ENCODE measurements at places on chromosomes 7 and 10. TPM values are rescaled to one million over a fixed set of nuclear protein-coding genes. Genes with fewer than 3 reads are reported as not detected.

DNA sequence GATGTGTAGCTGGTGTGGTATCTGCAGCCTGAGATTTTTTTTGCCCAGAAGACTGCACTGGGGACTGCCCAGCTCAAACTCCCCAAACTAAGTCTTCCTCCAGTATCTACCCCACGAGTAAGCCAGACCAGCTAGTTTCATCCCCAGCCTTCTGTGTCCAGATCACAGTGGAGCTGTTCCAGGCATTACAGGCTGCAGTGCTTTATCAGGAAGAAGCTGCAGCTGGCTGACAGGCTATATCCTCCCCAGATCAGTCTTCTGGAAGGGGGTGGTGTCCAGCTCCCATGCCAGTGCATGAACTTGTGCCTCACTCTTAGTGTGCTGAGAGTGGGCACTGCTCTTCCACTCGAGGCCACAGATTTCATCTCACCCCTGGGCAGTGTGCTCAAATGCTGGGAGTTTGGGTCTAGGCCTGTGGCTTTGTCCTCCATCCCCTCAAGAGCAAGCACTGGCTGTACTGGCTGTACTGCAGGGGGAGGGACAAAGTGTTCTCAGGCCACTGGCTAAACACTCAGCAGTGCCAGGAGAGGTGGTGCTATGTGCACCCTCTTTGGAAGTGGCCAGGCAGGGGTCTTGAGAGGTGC lies 679.1 kb upstream of the COBL start:
- no peak for DNase-seq

DNA sequence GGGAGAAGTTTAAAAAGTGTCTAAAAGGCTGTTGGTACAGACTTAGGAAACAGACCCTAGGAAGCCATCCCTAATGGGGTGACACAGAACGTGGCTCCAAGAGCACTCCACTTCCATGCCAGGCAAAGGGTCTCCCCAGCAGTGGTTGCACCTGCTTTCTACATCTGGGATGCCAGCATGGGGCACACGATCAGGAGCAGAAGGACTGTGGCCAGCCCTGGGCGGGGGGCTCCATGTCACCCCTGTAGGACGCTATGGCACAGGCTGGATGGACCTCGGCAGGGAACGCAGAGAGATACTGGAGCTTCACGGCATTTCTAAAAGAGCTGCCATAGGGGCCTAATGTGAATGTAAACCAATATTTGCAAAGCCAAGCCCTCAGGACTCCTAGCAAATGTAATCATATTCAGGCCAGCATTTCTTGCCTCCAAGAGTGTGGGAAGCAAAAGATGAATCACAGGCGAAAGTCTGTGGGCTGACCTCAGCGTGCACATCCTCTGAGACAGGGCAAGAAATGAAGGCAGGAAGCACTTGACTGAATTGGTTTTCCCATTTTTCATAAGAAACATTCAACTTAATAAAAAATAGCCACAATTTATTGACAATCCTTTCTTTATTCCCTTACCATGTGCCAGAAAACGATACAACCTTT lies 93.9 kb downstream of the ATXN7L1 start:
- DNase-seq: peak; percentile 93

GRCh38 chr10:89869180-89869579 lies 167.8 kb downstream of the KIF20B start:
- peak; percentile 71 for DNase-seq

DNA sequence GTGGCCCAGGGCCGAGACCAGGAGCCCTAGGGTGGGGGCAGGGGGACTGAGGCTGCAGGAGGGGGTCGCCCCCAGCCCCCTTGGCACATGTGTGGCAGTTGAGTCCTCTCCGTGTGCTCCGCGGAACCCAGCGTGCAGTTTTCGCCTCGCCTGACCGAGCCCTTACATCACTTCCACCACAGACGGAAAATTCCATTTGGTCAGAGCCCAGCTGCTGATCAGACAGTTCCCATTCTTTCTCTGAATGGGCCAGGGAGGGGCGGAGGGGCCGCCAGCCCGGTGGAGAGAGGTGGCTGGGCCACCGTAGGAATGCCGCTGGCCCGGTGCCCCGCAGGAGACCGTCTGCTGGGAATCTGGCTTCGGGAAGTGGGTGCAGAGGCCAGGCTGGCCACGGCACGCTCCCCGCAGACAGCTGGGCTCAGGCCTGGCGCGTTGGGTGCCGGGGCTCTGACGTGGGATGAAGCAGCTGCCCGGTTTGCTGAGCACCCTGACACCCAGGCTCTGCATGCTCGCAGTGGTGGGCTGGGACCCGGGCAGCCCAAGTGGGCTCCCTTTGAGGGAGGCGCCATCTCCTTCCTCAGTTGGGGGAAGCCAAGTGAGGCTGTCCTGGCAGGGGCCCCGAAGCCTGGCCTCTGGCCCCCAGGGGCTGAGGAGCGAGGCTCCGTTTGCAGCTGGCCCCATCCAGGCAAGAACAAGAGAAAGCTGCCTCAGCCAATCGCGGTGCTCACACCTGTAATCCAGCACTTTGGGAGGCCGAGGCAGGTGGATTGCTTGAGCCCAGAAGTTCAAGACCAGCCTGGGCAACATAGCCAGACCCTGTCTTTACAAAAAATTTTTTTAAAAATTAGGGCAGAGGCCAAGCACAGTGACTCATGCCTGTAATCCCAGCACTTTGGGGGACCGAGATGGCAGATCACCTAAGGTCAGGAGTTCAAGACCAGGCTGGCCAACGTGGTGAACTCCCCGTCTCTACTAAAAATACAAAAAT lies 9.9 kb downstream of the TTYH3 start:
- DNase-seq: peak; percentile 98

DNA sequence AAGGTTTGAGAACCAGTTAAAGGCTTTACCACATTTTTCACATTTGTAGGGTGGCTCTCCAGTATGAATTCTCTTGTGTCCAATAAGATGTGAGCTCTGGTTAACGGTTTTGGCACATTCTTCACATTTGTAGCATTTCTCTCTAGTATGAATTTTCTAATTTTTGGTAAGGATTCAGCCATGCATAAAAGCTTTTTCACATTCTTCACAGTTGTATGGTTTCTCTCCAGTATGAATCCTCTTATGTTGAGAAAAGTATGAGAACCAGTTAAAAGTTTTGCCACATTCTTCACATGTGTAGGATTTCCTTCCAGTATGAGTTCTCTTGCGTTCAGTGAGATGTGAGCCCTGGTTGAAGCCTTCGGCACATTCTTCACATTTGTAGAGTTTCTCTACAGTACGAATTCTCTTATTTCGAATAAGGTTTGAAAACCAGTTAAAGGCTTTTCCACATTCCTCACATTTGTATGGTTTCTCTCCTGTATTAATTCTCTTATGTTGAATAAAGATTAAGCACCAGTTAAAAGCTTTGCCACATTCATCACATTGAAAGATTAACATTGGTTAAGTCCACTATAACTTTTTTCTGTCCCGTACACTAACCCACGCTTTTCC lies 33.2 kb upstream of the ZNF479 start:
- no peak for DNase-seq

GRCh38 chr10:89053555-89053954 lies 63.0 kb downstream of the FAS start:
- no peak for DNase-seq

DNA sequence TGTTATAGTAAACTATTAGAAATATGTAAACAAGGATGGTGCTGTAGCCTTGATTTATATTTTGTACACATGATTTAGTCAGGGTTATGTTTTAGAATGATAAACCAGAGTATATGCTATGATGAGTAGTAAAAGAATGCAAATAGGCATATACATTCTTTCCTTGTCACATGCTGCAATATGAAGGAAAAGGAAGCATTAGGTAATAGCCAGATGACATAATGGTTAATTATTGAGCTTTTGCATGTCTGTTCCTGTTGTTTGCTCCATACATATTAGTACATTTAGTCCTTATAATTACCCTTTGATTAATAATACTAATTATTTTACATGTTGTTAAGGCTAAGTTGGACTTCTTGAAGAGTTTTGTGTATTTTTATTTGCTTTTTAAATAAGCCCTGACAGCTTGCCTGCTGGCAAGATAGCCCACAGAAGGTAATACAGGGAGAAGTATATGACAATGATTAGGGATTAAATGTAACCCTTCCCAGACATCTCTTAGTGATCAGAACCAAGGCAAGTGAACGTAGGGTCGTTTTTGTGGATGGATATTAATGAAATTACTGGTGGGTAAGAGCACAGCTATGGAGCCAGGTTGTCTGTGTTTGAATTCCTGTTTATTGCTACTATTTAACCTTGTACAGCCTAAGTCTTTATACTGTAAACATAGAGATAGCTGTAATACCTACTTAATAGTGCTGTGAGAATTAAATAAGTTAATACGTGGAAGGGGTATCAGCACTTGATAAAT lies 68.4 kb downstream of the PHTF2 start:
- DNase-seq: no peak

DNA sequence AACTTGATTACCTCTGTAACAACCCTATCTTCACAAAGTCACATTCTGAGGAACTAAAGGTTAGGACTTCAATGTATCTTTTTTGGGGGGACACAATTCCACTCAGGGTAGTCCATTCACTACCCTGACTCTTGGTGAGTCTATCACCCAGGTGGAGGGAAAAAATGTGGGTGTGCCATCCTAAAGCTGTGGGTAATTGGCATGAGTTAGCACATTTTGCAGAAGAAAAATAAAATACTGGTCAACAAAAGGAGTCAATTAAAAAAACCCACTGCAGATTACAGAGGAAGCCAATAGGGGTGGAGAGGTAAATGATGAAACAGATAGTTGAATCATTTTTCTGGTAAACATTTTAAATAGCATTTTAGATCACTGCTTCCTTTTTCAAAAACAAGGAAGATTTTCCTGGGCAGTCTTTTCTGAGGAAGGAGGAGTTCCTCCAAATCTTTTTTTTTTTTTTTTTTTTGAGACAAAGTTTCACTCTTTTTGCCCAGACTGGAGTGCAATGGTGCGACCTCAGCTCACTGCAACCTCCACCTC lies 5.1 kb upstream of the BLVRA start:
- no peak for DNase-seq

DNA sequence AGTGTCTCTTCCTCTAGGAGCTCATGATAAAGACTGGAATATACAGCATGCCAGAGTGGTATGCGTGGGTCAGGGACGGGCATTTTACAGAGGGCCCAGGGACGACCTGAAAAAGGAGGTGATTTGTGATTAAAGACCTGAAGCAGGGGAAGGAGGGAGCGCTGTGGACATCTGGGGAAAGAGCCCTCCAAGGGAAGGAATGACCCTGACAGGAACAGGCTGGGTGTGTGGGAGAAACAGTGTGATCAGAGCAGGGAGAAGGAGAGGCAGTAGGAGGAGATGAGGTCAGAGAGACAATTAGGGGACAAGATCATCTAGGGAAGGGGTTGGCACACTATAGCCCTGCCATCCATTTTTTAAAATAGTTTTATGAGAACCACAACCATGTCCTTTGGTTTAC lies 3.4 kb upstream of the RASSF4 start:
- DNase-seq: no peak

DNA sequence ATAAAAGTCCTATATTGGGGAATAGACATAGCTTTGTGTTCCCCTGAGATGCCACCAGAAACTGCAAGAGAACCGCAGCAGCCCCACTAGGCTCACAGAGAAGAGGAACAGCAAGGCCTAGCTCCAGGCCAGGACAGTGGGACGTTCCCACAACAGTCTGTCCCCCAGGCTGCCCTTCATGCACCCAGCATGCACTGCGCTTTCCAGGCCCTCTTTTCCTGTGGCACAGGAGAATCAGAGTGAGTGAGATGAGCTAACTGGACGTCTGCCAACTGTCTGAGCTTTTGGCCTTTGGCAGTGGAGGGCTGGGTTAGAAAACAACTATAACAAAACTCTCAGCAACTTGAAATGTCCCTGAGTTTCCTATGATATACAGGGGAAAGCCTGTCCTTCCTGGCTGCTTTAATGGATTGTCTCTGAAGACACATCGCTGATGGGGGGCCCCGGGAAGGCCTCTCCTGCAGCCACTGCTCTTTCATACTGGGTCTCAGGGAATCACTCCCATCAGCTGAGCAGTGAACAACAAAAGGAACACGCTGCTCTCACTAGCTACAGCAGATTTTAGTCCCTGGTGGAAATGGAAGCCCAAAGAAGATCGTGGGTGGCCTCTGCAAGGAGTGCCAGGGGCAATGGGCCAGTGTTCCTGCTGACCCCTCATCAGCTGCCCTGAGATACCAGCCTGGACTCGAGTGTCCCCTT lies 53.5 kb downstream of the PODXL start:
- peak; percentile 75 for DNase-seq

DNA sequence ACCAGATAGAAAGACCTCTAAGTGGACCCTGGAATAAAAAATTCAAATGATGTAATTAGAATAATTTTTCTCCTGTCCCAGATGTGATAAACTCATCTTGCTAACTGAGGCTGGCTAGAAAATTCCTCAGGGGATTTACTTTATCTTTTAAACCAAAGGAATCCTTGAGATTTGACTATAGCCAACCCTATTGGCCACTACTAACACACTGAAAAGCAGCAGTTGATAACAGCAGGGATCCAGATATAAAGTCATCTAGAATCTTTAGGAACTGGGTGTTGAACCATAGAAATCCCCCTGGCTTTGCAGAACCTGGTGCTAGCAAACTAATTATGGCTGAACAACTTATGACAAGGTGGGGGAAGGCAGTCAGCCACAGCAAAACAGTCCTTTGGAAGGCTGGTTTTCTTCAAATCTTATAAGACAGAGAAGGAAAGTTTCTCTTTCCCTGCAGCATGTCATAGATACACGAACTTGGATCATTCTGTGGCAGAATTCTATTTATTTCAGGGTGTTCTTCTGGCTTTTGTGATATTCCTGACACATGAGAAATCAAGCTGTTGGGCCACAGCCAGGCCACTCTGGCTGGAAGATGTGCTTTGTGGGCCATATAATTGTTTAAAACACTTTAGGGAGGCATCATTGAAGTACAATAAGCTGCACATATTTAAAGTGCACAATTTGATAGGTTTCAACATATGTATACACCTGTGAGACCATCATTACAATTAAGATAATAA lies 643.6 kb downstream of the SORCS3 start:
- DNase-seq: no peak

DNA sequence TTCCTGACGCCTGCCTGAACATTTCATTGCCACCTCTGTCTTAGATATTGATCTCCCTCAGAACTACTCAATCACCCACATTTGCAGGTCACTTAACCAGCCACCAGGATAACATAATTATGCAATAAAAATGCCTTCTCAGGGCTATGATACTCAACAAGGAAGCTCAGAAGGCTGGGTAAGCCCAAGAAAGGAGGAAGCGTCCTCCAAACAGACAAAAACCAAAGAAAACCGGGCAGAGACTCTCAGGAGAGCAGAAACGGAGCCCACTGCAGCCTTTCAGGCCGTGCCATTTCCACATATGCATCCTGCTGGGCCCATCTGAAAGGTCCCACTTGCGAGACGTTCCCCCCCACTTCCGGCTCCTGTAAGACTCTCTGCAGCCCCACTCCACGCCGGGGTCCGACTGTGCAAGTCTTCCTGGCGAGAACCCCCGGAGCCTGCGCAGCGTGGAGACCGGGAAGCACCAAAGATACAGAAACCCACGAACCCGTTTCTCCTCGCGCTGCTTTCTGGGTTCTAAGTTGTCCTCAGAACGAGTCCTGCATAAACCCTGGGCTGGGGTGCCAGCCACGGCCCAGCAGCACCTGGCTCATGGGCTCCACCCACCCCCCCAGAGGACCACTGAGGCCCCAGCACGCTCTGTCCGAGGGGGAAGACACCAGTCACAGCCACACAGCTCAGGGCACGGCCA lies 83.7 kb downstream of the DIP2C start:
- no peak for DNase-seq

The WNT2 gene
- 0.20 TPM for total RNA-seq

The ERVW-1 gene
- total RNA-seq: 0.02 TPM

The BBS9 gene
- 9.1 TPM for total RNA-seq

The EDRF1 gene
- total RNA-seq: 19.8 TPM

The GPR158 gene
- total RNA-seq: 0.02 TPM

Data from M059J (cell line).